ENCODE measurements at places on chromosomes 3 and 15.

GRCh38 chr3:193630005-193630404 lies 37.0 kb downstream of the OPA1 start:
- DNase-seq: no peak

DNA sequence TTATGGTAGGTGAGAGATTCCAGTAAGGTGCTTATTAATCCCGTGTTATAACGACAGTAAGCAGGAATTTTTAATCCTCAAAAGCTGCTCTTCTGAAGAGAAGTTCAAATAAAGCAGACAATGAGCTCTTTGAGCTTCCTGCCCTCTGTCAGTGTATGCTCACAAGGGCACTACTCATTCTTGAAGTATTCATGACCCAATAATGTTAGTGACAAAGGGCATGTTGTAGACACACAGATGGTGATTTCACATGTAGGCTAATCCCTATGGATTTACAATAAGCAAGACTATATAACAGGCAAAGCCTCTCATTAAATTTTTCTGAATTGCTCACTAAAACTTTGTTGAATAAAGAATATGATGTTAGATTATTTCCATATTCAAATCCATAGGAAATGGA lies 578.6 kb downstream of the RSL24D1 start:
- DNase-seq: no peak

DNA sequence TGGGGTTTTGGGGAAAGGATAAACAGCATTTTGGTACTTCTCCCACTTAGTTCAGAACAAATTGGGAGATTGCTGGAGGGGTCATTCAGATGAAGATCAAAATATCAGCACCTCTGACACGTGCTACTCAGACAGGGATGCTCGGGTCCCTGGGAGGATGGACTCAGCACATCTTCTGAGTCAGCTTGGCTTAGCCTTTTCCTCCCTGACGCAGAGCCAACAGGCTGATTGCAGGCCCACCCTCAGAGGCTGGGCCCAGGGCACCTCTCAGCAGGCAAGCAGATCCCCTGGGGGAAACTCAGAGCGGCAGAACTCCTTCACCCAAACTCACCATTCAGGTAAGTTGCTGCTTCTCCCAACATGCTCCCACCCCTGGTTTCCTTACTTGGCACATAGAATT lies 304.9 kb downstream of the TLE3 start:
- DNase-seq: no peak

GRCh38 chr3:82093641-82094040 lies 332.2 kb upstream of the GBE1 start:
- DNase-seq: no peak

- peak; percentile 87 for DNase-seq
Measured at GRCh38 chr15:32682569-32682968, 35.2 kb upstream of the GREM1 start.

DNA sequence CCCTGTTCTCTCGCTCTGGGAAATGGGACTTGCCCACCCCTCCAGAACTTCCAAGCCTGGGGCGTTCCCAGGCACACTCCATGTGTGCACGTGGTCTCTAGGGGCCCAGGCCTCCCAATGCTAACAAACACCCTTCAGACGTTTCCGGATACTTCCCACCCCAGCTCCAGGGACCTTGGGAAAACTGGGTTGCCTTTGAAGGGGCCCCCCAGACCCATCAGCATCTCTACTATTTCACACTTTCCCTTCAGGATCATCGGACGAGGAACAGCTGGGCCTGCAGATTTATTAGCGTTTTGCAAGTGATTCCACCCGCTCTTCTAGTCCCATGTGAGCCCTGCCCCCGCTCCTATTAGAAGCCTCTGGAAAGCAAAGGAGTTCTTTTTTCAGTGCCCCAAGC lies 63.2 kb downstream of the MAGEF1 start:
- DNase-seq: no peak

DNA sequence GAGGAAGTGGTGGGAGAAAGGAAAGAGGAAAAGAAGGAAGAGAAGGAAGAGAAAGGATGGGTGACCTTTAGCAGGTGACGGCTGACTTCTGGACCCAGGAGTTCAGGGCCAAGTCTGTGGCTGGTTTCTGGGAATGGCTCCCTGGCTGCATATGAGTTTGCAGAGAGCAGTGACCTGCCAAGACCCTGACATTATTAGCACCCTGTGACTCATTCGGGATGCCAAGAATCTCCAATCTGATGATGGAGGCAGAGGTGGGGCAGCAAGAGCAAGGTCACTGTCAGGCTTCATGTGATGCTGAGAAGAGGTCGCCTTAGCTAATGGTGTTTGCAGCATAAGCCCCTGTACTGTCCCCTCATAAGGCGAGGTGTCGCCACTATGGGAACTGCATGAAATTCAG lies 42.6 kb downstream of the MYZAP start:
- DNase-seq: no peak

DNA sequence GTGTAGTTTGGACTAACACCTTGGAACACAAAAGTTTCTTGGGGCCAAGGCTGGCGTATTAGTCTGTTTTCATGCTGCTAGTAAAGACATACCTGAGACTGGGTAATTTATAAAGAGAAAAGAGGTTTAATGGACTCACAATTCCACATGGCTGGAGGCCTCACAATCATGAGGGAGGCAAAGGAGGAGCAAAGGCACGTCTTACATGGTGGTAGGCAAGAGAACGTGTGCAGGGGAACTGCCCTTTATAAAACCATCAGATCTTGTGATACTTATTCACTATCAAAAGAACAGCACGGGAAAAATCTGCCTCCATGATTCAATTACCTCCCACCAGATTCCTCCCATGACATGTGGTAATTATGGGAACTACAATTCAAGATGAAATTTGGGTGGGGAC lies 9.4 kb upstream of the CCR2 start:
- no peak for DNase-seq

DNA sequence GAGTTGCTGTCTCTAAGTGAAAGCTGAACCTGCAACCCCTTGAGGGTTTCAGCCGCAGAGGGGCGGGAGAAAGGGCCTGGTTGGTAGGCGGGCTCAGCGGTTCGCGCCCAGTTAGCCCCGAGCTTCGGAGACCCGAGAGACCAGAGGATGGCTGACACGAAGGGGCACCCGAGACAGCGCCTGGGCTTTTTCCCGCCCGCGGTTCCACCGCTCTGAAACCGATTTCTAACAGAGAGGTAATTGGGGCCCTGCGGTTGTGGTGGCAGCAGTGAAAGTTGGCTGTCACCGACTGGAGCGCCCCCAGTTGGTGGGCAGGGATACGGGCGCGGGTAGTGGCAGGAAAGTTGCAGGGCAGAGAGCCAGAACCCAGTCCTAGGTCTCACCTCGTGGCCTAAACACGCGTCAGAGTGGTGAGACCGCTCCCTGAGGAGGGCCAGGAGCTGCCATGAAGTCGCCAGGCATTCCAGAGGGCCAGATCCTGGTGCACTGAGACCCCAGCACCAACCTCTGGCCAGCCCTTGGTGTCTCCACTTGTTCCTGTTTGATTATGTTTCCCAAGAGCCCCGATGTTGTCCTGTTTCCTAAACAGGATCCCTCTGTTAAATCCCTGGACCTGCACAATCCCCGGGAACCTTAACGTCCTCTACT lies 625 bp upstream of the ELL3 start:
- peak; percentile 71 for DNase-seq

DNA sequence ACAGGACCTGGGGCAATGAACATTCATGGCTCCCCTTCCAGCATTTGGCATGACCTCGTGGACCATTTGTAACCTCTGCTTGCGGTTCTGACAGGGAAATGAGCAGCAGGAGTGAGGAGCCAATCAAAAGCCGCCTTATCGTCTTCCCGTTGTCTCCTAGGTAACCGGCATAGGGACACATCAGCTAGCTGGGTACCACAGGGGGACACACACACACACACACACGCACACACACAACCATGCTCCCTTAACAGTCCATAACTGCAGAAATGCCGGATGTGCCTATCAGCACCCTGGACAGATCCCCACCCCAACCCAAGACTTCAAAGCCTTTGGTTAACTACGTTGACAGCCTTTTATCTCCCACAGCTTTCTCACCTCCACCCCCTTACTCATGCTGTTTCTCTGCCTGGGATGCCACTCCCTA lies 53.4 kb upstream of the CCDC174 start:
- DNase-seq: peak; percentile 66

GRCh38 chr15:75694241-75695182 lies 18.1 kb downstream of the CSPG4 start:
- DNase-seq: peak; percentile 95

DNA sequence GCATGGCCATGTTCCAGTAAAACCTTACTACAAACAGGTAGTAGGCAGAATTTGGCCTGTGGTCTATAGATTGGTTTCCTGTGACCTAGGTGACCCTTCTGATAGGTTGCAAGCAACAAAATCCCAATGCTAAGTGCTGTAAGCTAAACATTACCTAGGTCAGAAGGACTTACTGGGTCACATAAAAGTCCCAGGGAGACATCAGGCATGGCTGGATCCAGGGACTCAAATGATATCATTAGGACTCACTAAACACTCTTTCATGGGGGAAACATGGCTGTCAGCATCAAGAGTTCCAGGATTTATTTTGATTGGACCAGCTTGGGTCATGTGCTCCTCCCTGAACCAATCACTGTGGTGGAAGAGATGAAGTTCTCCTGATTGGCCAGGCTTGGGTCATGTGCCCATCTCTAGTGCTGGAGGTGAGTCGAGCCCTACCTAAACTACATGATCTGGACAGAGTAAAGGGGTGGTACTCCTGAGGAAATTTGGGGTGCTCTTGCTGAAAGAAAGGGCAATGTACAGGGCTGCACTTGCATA lies 16.8 kb upstream of the SLC6A1 start:
- no peak for DNase-seq

DNA sequence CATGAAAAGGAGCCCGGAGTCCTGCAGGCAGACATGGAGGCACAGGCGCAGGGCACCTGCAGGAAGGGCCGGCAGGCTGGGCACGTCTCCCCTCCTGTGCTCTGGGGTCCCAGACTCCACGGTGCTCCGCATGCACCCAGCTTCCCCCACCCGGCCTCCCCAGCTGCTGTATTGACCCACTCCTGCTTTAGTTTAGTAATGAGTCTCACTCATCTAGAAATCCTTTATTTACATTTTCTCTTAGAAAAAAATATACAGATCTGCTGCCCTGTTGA lies 8.5 kb downstream of the MESP2 start:
- no peak for DNase-seq

DNA sequence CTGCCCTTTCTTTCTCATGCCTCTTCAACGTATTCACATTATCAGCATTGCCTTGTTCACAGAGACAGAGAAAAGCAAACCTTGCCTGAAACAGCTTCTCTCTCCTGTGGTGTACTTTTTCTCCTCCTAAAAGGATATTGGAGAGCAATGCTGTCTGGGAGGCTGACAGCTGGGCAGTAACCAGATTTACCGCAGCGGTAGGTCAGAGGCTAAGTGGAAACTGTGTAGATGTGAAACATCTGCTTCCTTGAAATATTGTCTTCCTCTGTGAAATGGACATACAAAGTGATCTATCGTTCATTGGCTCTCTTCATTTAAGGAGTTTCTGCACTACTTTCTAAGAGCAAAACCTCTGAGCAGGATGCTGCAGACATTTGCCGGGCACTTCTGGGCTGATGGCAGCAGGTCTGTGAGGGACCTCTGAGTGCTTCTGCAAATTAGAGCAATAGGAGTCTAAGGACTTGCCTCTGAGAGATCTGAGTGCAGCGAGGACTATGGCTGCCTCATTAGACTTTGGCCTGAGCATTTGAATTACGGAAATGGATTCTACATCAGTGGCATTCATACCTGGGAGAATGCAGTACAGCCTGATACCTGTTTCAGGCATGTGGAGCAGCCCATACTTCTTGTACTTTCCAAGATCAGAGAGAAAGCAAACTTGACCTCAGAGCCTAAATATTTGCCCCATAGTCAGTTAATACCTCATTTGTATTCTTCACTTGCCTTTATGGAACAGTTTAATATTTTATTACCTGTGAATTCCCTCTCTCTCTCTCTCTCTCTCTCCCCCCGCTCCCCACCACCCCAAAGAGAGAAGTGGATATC lies 260.5 kb upstream of the TPRG1 start:
- no peak for DNase-seq

DNA sequence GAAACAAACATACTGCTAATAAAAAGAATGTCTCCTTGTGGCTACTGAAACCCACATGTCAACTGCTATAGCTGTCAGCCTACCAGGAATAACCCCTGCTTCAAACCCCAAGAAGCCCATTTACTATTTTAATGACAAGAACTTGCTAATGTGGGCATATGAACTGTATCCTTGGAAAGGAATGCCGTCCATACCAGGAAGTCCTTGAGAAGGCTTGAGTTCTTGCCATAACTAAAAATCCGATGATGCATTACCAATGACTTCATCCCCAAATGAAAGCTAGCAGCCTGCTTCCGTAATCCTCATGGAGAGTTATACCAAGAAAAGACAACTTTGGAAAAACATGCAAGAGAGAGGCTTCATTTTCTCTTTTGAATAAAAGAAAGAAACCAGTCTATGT lies 34.8 kb downstream of the MINDY4B start:
- DNase-seq: peak; percentile 62

DNA sequence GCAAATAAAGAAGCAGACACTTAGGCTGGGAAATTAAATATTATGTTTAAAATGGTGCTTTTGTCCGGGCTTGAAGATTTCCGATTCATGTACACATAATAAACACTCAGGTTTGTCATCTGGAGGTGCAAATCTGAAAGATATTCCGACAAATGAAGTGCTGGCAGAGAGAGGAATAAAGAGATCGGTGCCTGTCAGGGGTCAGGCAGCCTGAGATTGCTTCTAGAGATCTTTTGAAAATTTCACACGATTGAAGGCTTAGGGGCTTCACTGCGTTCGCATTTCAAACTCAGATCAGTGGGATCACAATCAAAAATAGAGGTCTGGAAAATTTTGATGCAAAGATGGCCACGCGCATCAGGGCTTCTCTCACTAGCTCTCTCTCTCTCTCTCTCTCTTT lies 33.2 kb downstream of the NR2F2 start:
- no peak for DNase-seq

- no peak for DNase-seq
Measured at GRCh38 chr15:48315041-48315440, 16.2 kb upstream of the DUT start.

- no peak for DNase-seq
Measured at GRCh38 chr3:45125550-45126026, 20.6 kb downstream of the CDCP1 start.

GRCh38 chr3:46629551-46630517 lies 17.5 kb downstream of the FAM240A start:
- peak; percentile 84 for DNase-seq

GRCh38 chr3:56126632-56127031 lies 341.6 kb downstream of the ERC2 start:
- DNase-seq: no peak

DNA sequence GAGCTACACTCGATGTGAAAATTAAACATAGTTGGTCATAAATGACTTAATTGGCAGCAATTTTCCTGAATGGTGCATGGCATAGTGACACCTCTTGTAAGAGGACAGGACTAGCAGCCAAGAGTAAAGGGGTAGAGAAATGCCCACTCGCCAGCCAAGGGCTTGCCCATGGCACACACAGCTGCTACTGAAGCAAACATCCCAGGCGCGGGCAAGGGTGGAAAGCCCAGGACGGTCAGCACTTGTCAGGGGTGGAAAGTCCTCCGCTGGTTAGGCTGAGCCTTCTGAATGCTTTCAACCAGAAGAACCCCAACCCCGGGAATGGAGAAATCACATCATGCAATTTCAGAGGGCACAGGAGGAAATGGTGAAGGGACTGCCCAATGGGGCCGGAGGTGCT lies 31.6 kb downstream of the BDH1 start:
- DNase-seq: no peak

GRCh38 chr3:36444909-36445308 lies 64.6 kb downstream of the STAC start:
- peak; percentile 42 for DNase-seq

- peak; percentile 65 for DNase-seq
Measured at GRCh38 chr3:152269056-152269830, 514 bp downstream of the MBNL1 start.

GRCh38 chr3:167051421-167051820 lies 328.7 kb downstream of the ZBBX start:
- DNase-seq: no peak

- no peak for DNase-seq
Measured at GRCh38 chr3:13258986-13259514, 161.1 kb downstream of the NUP210 start.
